ENCODE measurements at places on chromosomes 7 and 10.

DNA sequence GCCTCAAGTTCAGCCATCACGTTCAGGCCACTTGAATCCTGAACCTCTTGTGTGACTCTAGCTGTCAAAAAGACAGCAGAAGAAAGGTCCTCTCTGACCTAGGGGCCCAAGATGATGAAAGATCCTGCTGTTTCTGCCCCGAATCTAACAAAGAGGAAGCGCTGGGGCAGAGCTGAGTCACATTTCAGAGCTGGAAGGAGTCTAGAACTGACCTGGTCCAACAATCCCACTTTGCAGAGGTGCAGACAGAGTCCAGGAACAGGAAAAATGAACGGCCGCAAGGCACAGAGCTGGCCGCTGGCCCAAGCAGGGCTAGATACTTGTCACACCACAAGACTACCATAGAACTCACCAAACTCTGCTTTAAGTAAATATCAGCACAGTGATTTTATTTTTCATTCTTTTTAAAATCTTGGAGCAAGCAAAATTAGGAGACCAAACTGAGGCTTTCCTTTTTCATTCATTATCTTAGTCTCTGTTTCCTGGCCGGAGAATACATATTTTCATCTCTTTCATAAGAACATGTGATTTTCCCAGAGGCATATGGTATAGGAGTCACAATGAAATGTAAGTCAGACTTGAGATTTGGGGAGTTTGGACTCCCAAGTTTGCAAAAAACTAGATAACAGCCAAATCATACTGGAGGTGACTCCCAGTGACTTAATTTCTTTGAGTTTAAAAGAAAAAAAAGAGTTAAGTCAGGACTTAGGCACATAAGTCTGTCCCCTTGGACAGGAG lies 52.8 kb downstream of the CHST15 start:
- no peak for DNase-seq

GRCh38 chr7:113109718-113110117 lies 8.6 kb downstream of the SMIM30 start:
- DNase-seq = peak; percentile 47

GRCh38 chr10:33423154-33423529 lies 88.7 kb upstream of the NRP1 start:
- DNase-seq = no peak

- DNase-seq = no peak
Observed at GRCh38 chr10:122567056-122567660, 6.6 kb downstream of the DMBT1 start.

DNA sequence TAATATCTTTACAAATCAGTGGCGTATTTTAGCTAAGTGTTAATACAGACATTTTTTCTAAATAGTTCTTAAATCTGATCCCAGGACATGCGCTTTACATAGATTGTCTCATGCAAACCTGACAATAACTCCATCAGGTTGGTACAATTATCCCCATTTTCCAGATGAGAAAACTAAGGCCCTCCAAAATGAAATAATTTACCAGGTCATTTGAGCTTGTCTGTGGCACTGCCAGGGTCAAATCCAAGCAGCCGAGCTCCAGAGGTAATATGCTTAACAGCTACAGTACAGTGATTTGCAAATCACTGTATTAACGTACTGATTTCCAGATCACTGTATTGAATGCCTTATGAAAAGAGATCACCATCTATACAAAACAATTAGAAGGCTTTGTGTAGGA lies 223.1 kb downstream of the CHCHD3 start:
- no peak for DNase-seq

DNA sequence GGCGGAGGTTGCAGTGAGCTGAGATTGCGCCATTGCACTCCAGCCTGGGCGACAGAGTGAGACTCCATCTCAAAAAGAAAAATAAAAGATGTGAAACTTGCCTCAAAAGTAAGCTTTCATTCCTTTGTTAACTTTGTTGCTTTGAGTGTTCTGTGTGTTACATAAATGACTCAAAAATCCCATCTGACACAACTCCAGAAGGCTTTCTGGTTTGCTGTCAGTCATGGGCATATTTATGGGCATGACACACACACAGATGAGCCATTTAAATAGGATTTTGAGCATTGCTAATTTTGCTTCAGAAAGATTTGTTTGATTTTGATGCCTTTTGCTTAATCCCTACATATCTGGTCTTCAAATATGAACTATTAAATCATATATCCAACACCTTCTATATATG lies 82.6 kb downstream of the CACNB2 start:
- no peak for DNase-seq

GRCh38 chr10:128058750-128059134 lies 67.5 kb downstream of the MKI67 start:
- no peak for DNase-seq

- DNase-seq = no peak
Observed at GRCh38 chr10:119493155-119493554, 49.4 kb downstream of the RGS10 start.

DNA sequence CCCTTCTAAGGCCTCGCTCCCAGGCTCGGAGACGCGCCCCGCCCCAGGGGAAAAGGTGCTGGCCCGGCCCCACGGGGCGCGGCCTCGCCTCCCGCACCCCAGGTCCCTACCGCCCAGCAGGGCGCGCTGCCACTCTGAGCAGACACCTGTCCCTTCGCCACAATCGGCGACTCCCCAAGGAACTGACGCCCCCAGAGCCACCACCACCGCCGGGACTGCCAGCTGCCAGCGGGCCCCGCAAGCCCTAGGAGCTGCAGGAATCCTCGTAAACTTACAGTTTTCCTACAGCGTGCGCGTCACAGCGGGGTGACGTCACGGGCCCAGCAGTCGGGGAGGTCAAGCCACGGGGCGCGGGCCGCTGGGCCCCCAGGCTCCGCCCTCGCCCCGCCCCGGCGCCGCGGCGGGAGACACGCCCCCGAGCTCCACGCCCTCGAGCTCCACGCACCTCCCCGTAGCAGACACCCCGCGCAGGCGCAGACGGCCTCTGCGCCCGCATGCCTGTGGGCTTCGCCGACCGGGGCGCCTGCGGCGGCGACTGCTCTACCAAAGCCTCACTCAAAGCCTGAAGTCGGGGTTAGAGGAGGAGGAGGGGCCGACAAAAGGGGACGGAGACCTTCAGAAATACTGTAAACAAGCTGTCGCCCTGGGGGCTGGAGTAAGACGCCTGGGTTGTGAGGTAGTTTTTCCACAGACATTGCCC lies at the start of gene ZNF438:
ZNF438 (minus strand) TSS at position 308 of the 700 bp plus-strand sequence. CDS start 154,831 bp downstream, outside the sequence.
- peak; percentile 79 for DNase-seq

GRCh38 chr10:30553018-30553625 lies 76.4 kb downstream of the LYZL2 start:
- no peak for DNase-seq

DNA sequence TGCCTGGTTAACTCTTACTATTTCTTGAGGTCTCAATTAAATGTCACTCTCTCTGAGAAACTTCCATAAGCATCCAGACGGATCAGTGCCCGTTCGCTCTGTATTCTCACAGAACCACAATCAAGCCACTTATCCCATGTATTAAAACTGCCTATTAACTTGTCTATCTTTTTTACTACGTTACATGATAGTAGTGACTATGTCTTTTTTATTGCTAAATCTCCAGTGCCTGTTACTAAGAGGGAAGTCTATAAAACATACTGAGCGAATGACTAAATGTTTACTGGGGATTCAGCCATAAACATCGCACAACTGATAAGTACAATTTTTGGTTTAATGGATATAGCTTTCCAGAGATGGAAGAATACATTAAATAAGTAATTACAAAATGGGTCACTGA lies 399.9 kb downstream of the NXPH1 start:
- DNase-seq = no peak

DNA sequence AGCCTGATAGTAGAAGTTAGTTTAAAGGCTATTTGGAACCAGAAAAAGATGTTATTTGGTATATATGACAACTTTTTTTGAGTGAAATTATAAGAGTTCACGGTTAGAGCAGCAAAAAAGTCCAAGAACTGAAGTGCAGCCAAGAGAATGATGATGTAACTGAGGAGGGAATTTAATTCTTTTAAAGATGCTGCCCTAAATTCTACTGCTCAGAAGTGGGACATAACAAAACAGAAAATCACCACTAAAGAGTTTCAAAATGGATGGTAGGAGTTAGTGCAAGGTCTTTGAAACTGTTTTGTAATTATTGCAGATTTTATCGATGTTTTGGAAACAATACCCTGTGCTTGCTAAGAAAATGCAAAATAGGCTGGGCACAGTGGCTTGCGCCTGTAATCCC lies 6.5 kb downstream of the SAMD8 start:
- DNase-seq = no peak

- no peak for DNase-seq
Observed at GRCh38 chr7:157003756-157004520, 6.5 kb downstream of the MNX1 start.

- DNase-seq = no peak
Observed at GRCh38 chr10:3976718-3977117, 191.7 kb upstream of the KLF6 start.

DNA sequence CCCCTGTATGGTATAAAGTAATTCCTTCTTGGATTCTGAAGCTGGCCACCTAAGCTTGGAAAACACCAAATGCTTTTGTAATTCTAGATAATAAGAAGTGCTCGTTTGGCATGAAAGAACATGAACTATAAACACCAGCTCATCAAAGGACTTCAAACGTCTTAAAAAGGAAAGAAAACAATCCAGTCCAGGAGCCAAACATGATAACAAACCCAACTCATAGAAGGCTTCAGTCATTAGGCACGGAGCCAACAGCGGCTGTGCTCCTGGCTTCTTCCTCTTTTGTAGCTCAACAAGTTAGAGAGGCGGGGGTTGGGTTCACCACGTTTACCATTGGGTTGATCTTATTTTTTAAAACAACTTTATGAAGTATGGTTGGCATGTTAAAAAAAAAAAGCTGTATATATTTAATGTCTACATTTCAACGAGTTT lies 56.4 kb upstream of the ECHDC3 start:
- peak; percentile 73 for DNase-seq

GRCh38 chr10:60732198-60732806 lies 46.0 kb upstream of the CDK1 start:
- peak; percentile 39 for DNase-seq

DNA sequence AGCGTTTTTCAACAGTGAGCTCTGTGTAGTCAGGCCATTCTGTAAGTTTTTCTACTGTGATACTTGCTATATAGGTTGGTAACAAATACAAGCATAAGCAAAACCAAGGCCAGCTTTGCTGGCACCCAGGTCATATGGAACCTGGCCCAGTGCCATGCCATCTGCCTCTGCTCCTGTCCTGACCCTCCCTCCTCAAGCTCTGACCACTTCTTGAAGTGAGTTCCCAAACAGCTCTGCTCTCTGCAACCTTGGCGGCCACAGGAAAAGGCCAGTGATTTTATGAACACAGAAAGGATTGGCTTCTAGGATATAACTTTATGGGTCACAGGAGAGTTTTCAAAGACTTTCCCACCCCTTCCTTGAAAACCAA lies 12.8 kb downstream of the NOD1 start:
- DNase-seq = no peak

GRCh38 chr10:29811751-29812427 lies 177.1 kb upstream of the SVIL start:
- peak; percentile 71 for DNase-seq

- no peak for DNase-seq
Observed at GRCh38 chr7:110446658-110447057, 644.3 kb upstream of the LRRN3 start.

GRCh38 chr10:61542596-61542995 lies 89.4 kb upstream of the TMEM26 start:
- DNase-seq = no peak

- peak; percentile 51 for DNase-seq
Observed at GRCh38 chr7:103593691-103594090, 147.7 kb upstream of the SLC26A5 start.
